ENCODE measurements at places on chromosomes 2 and 18.

DNA sequence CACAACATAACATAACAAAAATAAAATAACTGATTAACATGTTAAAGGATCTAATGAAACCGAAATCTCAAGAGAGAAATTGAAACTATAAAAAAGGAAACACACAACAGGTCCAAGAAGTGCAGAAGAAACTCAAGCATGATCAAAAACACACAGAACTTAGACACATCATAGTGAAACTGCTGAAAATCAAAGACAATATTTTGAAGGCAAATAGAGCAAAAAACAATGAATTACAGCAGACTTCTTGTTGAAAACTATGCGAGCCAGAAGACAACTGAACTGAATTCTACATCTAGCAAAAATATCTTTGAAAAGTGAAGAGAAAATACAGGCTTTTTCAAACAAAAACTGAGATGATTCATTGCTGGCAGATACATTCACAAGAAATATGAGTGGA is 61.3 kb downstream of the UGP2 start:
- DNase-seq, result no peak

GRCh38 chr2:130972410-130972809 is 120.8 kb downstream of the FAM168B start:
- no peak for DNase-seq

- no peak for DNase-seq
Observed at GRCh38 chr18:57542812-57543427, 43.6 kb downstream of the FECH start.

DNA sequence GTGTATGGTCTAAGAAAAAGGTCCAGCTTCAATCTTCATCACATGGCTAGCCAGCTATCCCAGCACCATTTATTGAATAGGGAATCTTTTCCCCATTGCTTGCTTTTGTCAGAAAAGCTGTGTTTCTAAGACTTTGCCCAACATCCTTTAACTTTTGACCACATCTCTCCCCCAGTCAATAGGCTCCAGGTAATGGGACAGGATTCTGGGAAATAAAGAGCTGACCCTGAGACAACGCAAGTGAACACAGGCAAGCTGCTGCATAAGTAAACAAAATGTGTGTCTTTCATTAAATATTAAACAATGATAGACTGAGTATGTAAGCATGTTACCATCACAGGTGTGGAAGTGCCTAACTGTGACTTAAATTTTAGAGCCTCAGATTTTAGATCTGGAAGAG is 23.0 kb downstream of the FAM110C start:
- DNase-seq, result no peak

DNA sequence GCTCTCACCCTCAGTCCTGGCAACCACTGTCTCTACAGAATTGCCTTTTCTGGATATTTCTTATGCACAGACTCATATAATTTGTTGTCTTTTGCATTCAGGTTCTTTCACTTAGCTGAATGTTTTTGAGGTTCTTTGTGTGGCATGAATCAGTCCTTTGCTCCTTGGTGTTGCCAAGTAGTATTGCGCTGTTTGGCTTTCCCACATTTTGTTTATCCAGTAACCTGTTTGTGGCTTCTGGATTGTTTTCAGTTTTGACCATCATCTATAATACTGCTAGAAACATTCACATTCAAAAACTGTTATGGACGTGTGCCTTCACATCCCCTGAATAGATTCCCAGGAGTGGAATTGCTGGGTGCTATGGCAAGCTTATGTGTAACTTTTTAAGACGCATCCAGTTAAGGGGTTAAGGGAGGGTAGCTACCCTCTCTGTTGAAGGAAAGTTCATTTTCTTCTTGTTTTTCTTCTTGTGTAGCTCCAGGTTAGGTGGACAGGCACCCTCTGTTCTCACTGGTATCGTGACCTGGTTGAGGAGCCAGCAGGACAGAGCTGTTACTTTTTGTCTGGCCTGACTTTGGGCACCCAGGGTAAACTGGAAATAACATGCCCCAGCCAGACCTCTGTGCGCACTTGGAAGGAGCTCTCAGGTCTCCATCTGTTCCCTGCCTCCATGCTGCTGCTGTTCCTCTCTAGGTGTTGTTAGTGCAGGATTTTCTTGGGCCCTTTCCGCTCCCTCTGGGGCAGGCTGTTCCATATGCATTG is 29.6 kb downstream of the ARHGAP25 start:
- DNase-seq, result no peak

All from activated CD8-positive, alpha-beta memory T cell treated with anti-CD3 and anti-CD28 coated beads for 48 hours (primary cell).